ENCODE measurements at places on chromosomes 2 and 18.
A peak's percentile ranks its signal among the peaks of the same experiment; 100 is the strongest.

GRCh38 chr2:80141007-80141726 is 163.4 kb downstream of the LRRTM1 start:
- DNase-seq, result no peak

GRCh38 chr2:128208023-128208422 is 110.6 kb downstream of the HS6ST1 start:
- DNase-seq, result no peak

GRCh38 chr2:179377296-179377695 is 112.7 kb upstream of the SESTD1 start:
- no peak for DNase-seq

DNA sequence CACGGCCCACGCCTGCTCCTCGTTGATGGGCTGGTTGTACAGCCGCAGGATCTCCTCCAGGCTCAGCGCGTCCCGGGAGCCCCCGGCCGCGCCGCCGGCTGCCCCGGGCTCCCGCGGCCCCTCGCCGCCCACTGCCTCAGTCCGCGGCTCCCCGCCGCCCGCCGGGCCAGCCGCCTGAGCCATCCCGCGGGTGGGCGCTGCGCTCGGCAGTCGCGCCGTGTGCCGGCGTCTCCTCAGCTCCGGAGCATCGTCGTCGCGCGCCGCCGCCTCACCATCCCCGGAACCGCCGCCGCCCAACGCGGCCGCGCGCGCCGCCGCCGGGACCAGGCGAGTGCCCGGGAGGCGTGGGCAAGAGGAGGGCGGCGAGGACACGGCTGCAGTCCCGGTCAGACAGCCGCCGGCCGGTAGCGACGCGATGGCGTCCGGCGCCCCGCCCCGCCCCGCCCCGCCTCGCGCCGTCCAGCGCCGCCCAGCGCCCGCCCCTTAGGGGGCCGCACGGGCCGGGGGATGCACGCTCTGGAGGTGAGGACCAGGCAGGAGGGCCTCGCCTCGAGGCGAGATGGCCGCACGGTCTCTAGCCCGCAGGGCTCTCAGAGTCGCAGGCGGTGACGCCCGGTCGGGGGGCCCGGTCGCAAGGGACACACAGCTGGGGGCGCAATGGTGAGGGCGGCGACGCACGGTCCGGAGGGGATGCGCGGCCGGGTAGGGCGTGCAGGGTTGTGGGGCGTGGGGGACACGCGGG is at the start of gene SPIRE1:
TSS of gene SPIRE1 (minus strand) at position 424 of the 742 bp plus-strand sequence. CDS start at position 183, 241 bp downstream.
- peak; percentile 81 for DNase-seq

DNA sequence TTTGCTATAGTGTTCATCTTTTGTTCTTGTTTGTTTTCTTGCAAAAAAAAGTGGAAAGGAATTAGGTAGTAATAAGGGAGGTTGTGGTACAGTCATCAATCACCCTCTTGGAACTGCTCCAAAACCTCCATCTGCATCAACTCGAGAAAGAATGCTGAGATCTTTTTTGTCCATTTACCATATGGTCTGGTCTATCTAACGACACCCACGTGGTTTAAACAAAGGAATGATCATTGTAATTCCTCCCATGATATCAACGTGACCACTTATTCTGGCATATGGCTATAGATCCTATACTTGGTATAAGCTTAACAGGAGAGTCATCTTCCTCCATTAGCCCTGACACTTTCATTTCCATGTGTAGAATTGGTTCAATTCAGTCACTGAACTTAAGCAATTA is 1025.3 kb upstream of the NXPH2 start:
- no peak for DNase-seq

GRCh38 chr2:172339371-172340010 is 87.9 kb upstream of the ITGA6 start:
- DNase-seq, result peak; percentile 42

GRCh38 chr2:131588152-131588873 is 60.6 kb downstream of the CCDC74A start:
- DNase-seq, result no peak

DNA sequence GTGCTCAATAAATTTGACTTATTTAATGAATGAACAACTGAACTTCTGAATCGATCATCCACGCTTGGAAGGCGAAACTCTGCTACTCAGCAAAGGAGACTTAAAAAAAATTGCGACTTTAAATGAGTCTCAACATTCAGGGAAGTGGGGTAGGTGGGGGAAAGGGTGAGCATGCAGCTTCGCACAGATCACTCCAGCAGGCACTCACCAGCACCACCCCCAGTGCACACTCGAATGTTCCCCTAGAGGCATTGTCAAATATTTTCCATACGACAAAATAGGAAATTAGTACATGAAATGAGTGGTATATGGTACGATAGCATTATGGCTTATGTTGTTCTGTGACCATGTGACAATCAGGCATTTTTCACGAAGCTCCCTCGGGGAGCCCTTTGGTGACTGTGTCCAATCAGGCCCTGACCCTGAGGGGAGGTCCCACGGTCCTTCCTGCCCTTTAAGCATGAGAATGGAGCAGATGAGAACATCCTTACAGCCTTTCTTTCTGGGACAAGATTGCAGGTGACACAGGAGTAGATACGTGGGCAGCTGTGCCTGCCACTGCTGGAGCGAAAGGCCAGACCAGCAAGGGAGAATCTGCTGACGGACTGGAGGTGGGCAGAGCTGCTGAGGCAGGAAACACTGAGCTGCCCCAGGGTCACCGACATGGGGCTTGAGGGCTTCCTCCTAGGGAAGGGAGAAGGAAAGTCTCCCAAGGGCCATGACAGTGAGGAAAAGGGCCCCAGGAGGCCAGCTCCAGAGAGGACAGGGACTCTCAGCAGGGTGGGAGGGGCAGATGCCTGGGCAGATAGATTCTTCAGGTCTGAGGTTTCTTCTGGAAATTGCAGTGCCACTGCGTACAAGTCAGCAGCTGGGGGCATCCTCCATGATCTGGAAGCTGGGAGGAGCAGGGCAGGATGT is 101.3 kb upstream of the ID2 start:
- no peak for DNase-seq

- no peak for DNase-seq
These were observed 55.9 kb downstream of the ACVR1 start for GRCh38 chr2:157820193-157820592.

GRCh38 chr2:31483246-31483645 is 68.7 kb upstream of the XDH start:
- DNase-seq, result no peak

DNA sequence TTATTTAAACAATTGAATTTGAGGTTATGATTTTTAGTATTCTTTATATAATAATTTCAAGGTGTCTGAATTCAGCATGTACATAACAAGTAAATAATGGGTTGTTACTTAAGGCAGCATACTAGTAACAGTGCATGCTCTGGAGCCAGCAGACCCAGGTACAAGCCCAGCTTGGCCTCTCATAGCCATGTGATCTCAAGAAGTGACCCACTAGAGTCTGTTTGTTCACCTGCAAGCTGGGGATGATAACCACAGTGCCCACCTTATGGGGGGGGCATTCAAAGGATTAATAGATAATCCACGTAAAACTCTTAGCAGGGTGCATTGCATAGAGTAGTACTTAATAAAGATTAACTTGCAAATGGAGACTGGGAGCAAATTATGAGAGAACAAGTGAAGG is 163.6 kb downstream of the TRABD2A start:
- no peak for DNase-seq

DNA sequence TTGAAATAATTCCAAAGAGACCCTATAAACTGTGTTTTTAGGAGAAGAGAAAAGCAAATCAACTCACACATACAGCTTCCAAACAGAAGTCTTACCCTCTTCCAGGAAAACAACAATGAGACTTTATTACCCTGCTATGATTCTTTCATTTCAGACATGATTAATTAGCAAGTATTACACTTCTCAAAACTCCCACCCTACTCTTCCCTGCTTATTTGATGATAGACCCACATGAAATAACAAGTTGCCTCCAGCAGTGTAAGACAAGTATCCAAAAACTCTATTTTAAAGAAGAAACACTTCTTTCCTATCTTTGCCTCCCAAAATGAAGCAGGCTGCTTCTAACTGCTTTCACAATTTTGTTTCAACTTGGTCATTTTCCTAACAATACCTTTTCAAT is 4.1 kb downstream of the FIGN start:
- no peak for DNase-seq

GRCh38 chr2:46162329-46163097 is 134.7 kb upstream of the EPAS1 start:
- no peak for DNase-seq

- no peak for DNase-seq
These were observed 358.3 kb downstream of the ZNF516 start for GRCh38 chr18:76136701-76137100.

GRCh38 chr2:166293984-166294383 is 81.8 kb downstream of the SCN9A start:
- no peak for DNase-seq

- DNase-seq, result no peak
These were observed 216.1 kb downstream of the ETAA1 start for GRCh38 chr2:67613227-67613626.

DNA sequence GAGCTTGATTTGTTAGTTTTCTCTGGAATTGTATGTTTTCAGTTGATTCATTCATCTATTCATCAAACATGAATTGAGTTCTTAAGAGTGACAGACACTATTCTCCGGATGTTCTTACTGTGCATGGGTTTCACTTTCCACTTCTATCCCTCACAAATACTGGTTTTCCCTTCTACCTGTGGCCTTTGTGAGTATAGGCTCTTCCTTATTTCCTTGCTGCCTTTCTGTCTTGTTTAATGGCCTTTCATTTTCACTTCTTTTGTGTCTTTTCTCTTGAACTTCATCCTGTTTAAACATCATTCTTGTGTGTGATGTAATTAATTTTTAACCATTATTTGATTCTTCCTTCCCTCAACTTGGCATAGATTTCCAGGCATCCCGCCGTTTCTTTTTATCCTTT is 90.7 kb downstream of the CRIM1 start:
- no peak for DNase-seq

DNA sequence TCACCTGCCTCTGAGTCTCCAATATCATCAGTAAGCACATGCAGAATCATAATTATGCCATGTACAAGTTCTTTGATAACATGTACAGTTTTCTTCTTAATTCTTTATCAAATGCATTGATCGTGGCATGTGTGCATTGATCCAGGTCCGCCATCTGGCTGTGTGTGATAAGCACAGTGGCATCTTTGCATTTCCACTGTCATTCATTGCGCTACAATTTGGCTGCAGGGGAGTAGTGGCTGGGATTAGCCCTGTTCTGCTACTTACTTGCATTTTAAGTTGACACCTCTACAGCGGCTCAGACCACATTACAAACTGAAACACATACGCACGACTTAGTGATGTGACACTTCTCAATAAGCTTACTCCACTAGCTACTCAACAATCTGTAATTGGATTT is 83.6 kb upstream of the OTX1 start:
- DNase-seq, result no peak

GRCh38 chr18:48002933-48003365 is 72.5 kb upstream of the SMAD2 start:
- peak; percentile 81 for DNase-seq

DNA sequence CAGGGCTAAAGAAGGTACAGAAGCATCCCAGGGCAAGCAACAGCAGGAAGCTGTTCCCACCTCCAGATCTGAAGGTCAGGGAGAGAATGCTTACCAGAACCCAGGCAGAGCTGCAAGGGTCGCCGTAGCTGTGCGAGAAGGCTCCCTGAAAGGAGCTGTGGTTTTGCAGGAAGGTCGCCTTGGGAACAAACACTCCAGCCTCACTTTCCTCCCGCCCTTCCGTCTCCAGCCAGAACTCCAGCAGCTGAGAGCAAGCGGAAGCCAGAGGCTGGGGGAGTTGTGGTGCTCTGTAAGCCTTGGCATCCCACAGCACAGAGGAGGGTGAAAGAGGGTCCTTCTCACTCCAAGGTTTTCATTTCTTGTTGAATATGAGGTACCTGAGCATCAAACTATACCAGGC is 18.3 kb upstream of the ICOS start:
- no peak for DNase-seq

DNA sequence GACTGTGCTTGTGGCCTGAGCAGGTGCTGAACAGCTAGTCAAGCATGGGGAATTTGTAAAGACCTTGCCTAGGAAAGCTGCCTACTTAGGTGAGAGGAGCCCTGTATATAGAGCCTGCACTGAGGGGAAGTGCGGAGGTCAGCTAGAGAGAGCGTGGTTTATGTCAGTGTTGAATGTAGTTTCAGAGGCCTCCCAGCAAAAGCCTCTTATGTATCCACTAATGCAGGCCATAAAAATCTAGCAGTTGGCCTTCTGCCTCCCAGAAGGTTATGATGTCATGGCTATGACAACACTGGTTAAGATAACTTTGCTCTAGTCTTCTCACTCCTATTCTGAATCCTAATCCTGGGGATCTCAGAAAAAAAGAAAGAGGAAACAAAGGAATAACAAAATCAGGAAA is 88.9 kb downstream of the ASXL3 start:
- no peak for DNase-seq

All from body of pancreas (tissue), 4 donors.